ENCODE measurements at places on chromosomes 7 and 10. TPM values are rescaled to one million over a fixed set of nuclear protein-coding genes. Genes with fewer than 3 reads are reported as not detected.

DNA sequence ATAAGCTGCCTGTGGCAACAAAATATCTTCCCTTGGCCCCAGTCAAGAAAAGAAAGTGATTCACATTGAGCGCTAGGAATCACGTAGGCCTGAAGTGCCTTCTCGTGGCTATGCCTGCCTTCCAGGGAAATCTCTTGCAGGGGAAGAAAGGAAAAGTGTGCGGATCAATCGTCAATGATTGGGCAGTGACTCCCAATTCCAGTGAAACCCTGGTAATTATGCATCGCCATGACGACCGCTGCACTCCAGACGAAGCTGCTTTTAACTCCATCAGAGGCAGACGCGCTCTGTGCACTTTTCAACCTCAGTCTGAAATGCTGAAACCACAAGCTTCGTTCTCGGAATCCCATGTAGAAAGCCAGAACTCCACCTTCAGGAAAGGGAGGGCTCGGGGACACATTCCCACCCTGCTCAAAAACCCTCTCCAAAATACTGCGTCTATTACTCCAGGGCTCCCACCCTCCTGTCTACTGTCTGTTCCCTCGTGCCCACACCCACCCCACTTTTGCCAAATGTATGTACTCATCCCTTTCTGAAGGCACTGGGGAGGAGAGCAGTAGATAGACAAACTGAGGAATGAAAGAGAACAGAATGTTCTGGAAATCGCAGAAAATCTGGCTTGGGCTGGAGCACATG, 24.2 kb upstream of the PRKAG2 start:
- no peaks in the 10 kb centered on the region for H3K36me3 ChIP-seq
- peaks cover 3% of the 10 kb centered on the region for H3K4me1 ChIP-seq
- DNase-seq = no peak
- peaks cover 32% of the 10 kb centered on the region for H3K27me3 ChIP-seq
- H3K4me3 ChIP-seq = no peak overlapping the region
- no peak overlapping the region for H3K27ac ChIP-seq

DNA sequence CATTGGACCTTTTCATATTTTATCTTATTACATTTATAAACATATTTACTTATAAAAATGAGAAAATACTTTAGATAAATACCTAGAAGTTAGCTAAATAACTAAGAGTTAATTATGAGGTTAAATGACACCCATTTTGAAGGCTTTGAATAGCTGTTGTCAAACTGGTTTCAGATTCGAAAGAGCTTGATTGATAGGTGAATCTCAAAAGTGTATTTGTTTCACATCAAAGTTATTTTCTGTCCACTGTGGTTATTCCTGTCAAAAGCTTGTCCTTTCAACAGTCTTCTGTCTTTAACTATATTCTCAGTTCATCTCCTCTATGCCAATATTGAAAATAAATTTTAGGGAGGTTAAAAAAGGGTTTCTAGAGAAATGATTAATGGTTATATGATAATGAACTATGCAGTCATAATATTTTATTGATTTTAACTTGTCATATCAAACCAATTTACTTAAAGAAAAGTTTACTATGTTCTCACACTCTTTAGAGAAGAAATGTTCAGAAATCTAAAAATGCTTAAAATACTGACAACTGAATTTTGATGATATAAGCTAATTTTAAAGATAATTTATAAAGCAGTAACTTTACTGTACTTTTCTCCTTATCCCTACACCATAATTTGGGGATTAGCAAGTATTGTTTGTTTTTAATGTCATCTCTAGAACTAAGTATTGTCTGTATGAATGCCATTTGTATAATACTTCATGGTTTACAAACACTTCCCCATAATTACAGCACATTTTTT, 72.0 kb upstream of the FOXP2 start:
- DNase-seq = no peak
- no peaks in the 10 kb centered on the region for H3K27me3 ChIP-seq
- no peaks in the 10 kb centered on the region for H3K36me3 ChIP-seq
- H3K27ac ChIP-seq = no peak overlapping the region
- H3K4me1 ChIP-seq = no peaks in the 10 kb centered on the region

DNA sequence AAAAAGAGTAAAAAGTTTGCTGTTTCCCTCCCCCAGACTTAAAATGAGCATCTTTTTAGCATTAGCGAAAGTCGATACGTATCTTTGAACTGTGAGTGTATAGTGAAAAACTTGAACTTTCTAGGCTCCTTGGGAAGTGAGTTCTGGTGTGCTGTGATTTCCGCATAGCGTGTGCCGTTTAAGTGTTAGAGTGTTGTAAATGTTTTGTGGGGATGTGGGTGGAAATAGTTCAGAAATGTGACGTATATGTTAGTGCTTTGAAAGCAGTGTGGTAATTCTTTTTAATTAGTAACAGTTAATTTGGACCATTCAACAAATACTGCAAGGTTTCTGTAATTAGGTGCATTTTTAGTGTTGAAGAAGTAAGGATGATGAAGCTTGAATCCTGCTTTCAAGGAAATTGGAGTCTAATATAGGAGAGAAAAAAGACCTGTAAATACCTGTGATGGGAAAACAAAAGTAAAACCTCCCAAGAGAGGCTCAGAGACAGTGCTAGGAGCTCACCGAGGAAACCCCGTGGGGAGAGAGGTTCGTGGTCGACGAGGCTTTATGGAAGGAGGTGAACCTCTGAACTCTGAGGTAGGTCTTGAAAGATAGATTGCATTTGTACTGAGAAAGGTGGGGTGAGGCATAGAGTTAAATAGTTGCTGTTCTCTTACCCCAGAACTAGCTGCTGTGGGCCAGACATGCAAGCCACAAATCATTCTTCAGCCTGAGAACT, 40.8 kb downstream of the RBM33 start:
- no peak overlapping the region for H3K4me3 ChIP-seq
- no peak for DNase-seq
- no peaks in the 10 kb centered on the region for H3K27me3 ChIP-seq
- no peak overlapping the region for H3K27ac ChIP-seq

DNA sequence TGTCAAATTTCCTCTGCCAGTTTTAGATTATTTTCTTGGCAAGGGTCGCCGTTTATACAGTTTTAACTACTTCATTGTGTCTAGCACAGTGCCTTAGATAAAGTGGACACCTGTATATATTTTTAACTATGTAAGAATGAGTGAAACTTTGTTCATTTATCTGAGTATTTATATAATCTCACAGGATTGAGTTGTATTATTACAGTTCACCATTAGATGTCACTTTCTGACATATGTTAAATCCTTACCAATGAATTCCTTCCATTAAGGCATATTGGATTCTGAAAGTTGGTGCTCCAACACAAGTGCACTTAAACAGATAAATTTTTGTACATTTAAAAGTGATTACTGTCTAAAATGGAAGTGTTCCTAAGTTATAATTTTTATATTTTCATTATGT, 43.0 kb downstream of the ZMYND11 start:
- no peak overlapping the region for H3K27ac ChIP-seq
- H3K27me3 ChIP-seq = no peaks in the 10 kb centered on the region
- peaks cover 10% of the 10 kb centered on the region for H3K36me3 ChIP-seq
- DNase-seq = peak; percentile 31
- H3K4me3 ChIP-seq = no peak overlapping the region

DNA sequence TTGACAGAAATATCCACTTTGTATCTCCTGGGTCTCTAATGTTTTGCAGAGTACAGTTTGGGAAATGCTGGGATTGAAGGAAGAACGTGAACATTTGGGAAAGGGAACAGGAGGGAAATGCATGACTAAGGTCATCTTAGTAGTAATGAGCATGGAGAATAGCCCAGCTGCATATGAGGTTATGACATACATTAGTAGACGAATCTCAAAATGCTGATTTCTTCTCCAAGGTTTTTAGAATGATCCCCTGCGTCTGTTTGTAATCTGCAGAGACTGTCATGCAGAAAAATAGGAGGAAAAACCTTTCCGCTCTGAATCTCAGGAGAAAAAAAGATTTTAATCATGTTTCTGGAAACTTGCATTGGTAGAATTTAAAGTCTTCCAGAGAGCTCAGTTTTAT, 133.6 kb downstream of the PPP1R9A start:
- H3K36me3 ChIP-seq = no peaks in the 10 kb centered on the region
- H3K4me1 ChIP-seq = no peaks in the 10 kb centered on the region
- no peak overlapping the region for H3K4me3 ChIP-seq
- H3K27ac ChIP-seq = no peak overlapping the region
- peaks cover 4% of the 10 kb centered on the region for H3K27me3 ChIP-seq

GRCh38 chr10:76628801-76629200, 1008.8 kb downstream of the KCNMA1 start:
- H3K27me3 ChIP-seq = peaks cover 10% of the 10 kb centered on the region
- no peaks in the 10 kb centered on the region for H3K36me3 ChIP-seq
- no peak overlapping the region for H3K27ac ChIP-seq
- no peak for DNase-seq

DNA sequence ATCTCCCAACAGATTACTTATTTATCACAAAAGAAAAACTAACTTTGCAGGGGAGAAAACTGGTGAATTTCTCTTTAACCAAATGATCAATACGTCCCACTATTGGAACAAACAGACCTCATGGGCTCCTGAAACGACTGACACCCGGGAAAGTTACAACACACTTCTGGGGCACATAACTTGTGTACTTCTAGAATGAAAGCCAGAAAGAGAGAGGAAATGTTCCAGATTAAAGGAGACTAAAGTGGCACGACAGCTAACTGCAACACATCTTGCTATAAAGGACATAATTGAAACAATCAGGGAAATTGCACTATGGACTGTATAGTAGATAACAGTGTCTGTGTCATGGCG, 14.7 kb upstream of the TPST1 start:
- no peak overlapping the region for H3K27ac ChIP-seq
- peaks cover 15% of the 10 kb centered on the region for H3K27me3 ChIP-seq
- no peaks in the 10 kb centered on the region for H3K36me3 ChIP-seq

The TNS3 gene
- 67.0 TPM for total RNA-seq

GRCh38 chr10:22682237-22683139, 31.9 kb downstream of the PIP4K2A start:
- H3K27ac ChIP-seq = peak overlapping the region; percentile 98
- peaks cover 11% of the 10 kb centered on the region for H3K36me3 ChIP-seq
- H3K4me1 ChIP-seq = peaks cover 59% of the 10 kb centered on the region
- no peaks in the 10 kb centered on the region for H3K27me3 ChIP-seq
- peak; percentile 36 for DNase-seq
- peak overlapping the region; percentile 40 for H3K4me3 ChIP-seq

GRCh38 chr7:78019447-78020135, 221.0 kb downstream of the PHTF2 start:
- H3K36me3 ChIP-seq = no peaks in the 10 kb centered on the region
- peak; percentile 76 for DNase-seq
- peaks cover 2% of the 10 kb centered on the region for H3K27me3 ChIP-seq
- peak overlapping the region; percentile 98 for H3K27ac ChIP-seq
- H3K4me1 ChIP-seq = peaks cover 36% of the 10 kb centered on the region

The PLCE1 gene
- 0.57 TPM for total RNA-seq

- no peaks in the 10 kb centered on the region for H3K27me3 ChIP-seq
- DNase-seq = no peak
- no peaks in the 10 kb centered on the region for H3K36me3 ChIP-seq
These were observed 114.6 kb upstream of the LYZL2 start for GRCh38 chr10:30744106-30744505.

The AKR1C2 gene
- total RNA-seq = 0.37 TPM

GRCh38 chr7:18163091-18163490, 135.4 kb upstream of the PRPS1L1 start:
- no peak overlapping the region for H3K27ac ChIP-seq
- H3K36me3 ChIP-seq = no peaks in the 10 kb centered on the region
- no peaks in the 10 kb centered on the region for H3K4me1 ChIP-seq
- peaks cover 6% of the 10 kb centered on the region for H3K27me3 ChIP-seq
- DNase-seq = no peak
- no peak overlapping the region for H3K4me3 ChIP-seq

DNA sequence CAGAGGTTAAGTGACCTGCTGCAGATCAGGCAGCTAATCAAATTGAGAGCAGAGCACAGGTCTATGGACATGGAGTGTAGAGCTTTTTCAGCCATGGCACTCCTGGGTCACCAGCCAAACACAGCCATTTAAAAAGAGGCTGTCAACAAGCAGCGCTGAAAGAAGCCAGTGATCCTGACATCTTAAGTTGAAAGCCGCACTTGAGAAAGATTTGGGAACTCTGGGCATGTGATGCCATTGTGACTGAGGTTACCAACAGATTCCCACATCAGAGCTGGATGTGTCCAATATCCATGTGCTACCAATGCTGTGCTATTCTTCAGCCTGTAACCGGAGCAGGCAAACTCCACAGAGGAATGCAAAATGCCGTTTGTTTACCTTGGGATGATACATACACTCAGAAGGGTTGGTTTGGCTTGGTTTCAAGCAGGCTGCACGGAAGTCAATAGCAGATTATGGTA, 56.2 kb upstream of the ABLIM1 start:
- no peaks in the 10 kb centered on the region for H3K27me3 ChIP-seq
- H3K4me3 ChIP-seq = peak overlapping the region; percentile 58
- DNase-seq = peak; percentile 89
- H3K36me3 ChIP-seq = no peaks in the 10 kb centered on the region
- peaks cover 58% of the 10 kb centered on the region for H3K4me1 ChIP-seq

The NOLC1 gene
- total RNA-seq = 56.8 TPM

GRCh38 chr7:82821037-82821436, 341.6 kb downstream of the PCLO start:
- peaks cover 5% of the 10 kb centered on the region for H3K27me3 ChIP-seq
- no peak for DNase-seq
- no peaks in the 10 kb centered on the region for H3K36me3 ChIP-seq
- no peak overlapping the region for H3K27ac ChIP-seq
- H3K4me3 ChIP-seq = no peak overlapping the region

DNA sequence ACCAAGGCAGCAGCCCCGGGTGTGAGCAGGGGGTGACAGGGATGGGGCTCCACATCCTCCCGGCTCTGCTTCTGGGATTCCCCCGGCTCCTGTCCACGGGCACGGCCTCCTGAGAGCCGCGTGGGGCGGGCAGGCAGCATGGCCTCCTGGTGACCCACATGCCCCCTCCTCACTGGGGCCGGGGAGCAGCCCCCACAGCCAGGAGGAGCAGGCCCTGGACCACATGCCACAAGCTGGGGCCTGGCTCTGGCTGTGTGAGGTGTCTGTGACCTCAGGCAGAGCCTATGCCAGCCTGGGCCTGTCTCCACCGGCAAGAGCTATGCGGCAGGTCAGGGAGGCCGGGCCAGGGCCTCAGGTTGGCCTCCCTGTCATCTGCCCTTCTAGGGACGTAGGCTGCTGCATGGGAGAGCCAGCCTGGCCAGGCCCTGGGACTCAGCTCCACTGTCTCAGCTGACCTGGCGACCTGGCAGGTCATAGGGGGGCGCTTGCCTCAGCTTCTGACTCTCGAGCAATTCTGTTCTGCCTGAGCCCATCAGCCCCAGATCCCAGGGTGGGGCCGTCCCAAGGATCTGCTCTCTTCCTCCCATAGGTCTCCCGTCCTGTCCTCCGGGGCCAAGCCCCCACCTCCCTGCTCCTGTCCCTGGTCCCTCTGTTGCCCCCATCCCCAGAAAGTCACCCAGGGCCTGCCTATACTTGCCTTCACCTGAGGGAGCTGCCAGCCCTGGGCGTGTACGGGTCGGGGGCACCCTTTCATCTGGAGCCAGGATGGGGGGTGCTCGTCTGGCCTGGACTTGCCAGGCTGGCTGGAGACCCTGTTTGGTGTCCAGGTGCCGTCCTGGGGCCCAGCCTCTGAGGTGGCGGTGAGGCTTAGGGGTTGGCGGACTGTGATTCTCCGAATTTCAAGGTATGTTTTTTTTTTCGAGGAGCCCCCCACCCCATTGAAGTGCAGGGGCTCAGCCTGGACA, 3.9 kb upstream of the TMEM184A start:
- peaks cover 19% of the 10 kb centered on the region for H3K4me1 ChIP-seq
- H3K27me3 ChIP-seq = no peaks in the 10 kb centered on the region
- DNase-seq = no peak
- H3K36me3 ChIP-seq = no peaks in the 10 kb centered on the region

- no peak overlapping the region for H3K27ac ChIP-seq
- no peak overlapping the region for H3K4me3 ChIP-seq
- H3K4me1 ChIP-seq = no peaks in the 10 kb centered on the region
- peaks cover 4% of the 10 kb centered on the region for H3K36me3 ChIP-seq
- no peaks in the 10 kb centered on the region for H3K27me3 ChIP-seq
These were observed 57.2 kb downstream of the ITIH5 start for GRCh38 chr10:7609556-7609955.

The NEUROD6 gene
- total RNA-seq = not detected
